ENCODE measurements at places on chromosomes 6 and 20.
A peak's percentile ranks its signal among the peaks of the same experiment; 100 is the strongest.

DNA sequence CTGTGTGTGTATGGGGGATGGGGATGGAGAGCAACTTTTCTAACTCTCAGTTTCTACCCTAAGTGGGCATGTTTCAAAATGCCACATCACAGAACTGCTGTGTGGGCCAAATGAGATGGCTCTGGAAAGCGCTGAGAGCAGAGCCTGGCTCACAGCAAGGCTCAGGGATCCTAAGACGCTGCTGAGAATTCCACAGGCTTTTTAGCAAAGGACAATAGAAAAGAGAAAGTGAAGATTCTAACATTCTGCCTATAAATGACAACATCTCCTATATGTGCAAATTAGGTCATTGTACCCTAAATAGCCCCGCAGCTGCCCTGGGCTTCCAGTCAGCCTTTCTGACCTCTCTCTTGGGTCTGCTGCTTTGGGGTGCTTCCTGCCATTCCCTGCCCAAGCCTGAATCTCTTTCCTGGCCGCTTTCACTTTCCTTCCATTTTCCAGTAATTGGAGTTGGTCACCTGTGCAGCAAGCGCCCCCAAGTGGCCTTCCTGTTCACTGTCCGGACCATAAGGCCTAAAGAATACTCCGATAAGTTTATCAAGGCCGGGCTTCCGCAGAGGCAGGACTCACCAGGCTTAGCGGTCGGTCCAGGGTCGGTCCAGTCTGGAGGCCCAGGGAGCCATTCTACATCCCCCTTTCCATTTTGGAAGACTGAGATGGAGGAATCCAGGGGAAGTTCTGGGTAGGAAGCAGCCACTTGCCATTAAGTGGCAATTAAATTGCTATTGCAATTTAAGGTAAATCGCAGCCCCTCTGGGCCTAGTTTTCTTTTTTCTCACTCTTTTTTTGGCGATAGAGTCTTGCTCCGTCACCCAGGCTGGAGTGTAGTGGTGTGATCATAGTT is 6.7 kb upstream of the DDR1 start:
- DNase-seq, result peak; percentile 87

GRCh38 chr6:132135409-132135808 is 184.2 kb upstream of the CCN2 start:
- DNase-seq, result no peak

DNA sequence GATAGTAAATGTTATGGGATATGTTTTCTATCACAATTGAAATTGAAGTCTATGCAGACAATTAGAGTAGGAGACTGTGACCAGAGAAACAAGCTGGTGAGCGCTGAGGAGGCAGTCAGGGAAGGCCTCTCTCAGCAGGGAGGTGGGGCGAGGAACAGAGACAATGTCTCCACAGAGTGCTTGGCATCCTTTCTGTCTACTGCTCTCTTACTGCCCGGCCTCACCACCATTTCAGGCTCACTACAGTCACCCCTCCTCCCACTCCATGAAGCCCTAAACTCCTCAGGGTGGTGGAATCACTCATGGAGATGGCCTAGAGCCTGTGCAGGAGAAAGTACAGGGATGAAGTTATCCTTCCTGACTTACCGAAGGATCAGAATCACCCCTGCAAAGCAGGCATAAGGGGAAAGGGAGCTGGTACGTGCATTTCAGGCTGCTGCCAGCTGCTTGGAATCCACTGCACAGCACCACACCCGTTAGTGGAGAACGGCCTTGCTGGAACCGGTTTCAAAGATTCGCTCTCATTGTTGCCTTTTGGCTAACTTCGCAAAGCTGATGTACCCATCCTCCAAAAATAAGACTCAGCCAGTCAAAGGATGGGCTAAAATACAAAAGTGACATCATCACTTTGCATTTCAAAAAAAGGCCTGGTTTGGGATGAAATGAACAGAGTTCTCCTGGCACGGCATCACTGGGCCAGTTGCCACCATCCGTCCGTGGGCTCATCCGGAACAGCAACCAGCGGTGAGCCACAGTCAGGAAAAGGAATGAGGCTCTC is 67.3 kb downstream of the SLC22A23 start:
- no peak for DNase-seq

GRCh38 chr20:63318391-63319163 is 25.6 kb downstream of the COL20A1 start:
- DNase-seq, result no peak

GRCh38 chr20:44135012-44135412 is 52.0 kb downstream of the JPH2 start:
- peak; percentile 6 for DNase-seq

- DNase-seq, result no peak
Measured at GRCh38 chr6:29938746-29939508, 3.4 kb upstream of the HLA-A start.

DNA sequence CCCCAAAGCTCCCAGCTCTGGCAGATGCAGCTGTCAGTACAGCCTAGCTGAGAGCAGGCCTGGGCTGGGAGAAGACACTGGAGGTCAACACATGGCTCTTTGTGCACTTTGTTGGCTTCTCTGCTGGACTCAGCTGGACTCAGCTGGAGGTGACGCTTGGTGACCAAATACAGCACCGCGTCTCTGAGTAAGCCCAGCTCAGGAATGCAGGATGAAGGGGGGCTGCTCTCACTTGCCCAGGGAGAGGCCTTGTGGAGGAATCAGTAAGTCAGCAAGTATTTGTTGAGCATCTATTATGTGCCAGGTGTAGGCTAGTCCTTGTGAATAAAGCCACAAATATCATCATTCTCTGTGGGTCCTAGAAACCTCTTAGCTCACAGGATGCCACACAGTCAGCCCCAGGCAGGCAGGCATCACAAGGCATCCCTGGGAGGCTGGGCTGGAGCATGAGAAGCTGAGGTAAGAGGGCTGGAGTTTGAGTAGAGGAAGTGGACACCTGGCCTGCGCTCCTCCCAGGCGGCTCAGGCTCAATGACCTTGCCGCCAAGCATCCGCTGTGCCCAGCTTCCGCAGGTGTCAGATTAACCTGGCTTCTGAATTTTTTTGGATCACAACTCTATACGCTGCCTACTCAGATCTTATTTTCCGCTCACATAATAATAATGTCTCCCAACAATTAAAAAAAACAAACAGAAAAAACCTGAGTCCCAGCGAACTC is 95.4 kb downstream of the TMEM170B start:
- no peak for DNase-seq

DNA sequence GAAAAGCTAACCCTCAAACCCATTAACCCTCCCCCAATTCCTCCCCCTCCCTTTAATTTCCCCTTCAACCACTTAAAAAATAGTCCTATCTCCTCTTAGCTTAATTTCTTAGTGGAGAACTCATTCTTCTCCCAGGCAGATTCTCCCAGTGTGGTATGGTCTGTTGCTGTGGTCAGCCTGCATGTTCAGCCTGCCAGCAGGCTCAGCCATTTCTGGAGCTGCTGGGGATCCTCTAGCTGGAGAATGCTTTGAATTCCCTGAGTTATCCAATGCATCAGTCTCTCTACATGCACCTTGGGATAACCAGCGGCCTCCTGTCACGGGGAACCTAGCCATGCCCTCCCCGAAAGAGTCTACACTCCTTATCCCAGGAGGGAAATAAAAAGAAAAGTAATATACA is 375.4 kb upstream of the RSPO3 start:
- DNase-seq, result no peak

DNA sequence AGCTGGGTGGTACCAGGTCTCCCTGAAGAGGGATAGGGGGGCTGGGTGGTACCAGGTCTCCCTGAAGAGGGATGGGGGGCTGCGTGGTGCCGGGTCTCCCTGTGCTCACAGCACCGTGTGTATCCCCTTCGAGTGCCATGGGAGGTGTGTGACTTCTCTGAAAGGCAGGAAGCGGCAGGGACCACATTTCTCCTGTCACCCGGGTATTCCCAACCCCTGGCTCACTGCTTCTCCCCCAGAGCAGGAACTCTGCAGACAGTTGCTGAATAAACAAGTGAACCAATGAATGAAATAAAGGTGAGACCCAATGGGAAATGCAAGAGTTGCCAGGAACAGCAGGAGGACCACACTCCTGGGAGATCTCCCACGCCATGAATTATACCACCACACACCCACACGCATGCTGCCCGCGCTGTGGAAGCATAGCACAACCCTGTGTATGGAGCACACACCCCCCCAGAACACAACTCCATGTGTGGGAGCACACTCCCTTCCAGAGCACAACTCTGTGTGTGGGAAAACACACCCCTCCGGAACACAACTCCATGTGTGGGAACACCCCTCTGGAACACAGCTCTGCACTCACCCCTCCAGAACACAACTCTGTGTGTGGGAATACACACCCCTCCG is 50.7 kb downstream of the RNASET2 start:
- no peak for DNase-seq

DNA sequence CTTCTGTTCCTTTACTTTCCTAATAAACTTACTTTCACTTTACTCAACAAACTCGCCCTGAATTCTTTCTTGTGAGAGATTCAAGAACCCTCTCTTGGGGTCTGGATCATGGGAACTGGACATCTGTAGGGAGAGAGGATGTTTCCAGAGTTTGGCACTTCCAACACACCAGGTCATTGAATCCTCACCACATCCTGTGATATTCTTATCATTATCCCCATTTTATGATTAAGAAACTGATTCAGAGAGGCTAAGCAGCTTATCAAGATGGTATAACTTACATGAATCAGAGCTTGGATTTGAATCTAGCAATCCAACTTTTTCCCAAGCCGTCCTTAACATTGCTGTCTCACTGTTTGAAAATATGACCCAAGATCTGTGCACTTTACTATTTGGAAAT is 15.5 kb downstream of the PPIL6 start:
- no peak for DNase-seq

- DNase-seq, result peak; percentile 75
Measured at GRCh38 chr20:25399037-25399430, 8.4 kb upstream of the ABHD12 start.

- no peak for DNase-seq
Measured at GRCh38 chr6:125231133-125231532, 70.6 kb downstream of the HDDC2 start.

DNA sequence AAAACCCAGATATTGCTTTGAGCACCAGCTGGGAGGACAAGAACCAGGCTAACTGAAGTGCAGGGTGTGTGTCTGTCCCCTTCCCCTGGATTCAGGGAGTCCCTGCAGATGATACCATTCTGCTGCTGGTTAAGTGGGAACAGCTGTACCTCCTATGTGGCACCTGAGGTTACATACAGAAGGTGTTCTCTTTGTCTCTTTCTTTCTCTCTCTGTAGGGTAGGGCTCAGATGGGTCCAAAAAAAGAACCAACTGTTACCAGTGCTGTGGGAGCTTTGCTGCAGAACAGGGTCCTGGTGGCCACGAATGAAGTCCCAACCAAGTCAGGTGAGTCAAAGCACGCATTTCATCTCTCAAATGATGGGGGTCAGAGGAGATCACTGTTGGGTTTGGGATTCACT is 38.6 kb downstream of the ZC2HC1B start:
- DNase-seq, result no peak

- no peak for DNase-seq
Measured at GRCh38 chr6:44475417-44475778, 87.9 kb downstream of the CDC5L start.

GRCh38 chr6:48099713-48100587 is 11.0 kb downstream of the PTCHD4 start:
- no peak for DNase-seq

DNA sequence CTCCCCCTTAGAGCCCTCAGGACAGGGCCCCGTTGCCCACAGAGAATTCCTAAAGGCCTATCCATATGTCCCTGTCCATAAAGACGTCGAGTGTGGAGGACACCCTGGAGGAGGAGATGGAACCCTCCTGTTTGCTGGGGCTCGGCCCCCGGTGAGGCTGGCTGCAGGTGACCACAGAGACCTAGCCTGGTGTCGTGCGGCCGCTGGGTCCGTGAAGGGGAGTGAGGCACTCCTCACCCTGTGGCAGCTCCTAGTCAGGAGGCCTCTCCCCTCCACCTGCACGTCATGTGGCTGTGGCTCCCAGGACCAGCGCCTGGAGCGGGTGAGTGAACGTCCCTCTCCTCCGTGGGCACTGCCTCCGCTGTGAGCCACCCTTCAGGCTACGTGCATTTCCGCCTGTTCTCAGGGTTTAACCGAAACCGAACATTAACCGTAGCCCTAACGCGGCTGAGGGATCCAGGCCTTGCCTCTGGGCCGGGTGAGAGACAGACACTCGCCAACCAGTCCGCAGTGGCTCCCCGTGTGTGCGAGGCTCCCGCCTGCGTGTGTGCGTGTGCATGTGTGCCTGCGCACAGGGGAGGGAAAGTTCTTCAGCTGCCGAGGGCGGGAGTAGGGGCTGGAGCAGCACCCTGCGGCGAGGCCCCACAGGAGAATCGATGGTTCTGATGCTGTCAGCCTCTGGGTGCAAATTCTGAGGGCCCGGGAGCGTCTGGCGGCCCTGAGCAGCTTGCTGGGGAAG is 5.9 kb upstream of the TCEA2 start:
- no peak for DNase-seq

GRCh38 chr6:158507174-158507573 is 52.7 kb upstream of the TMEM181 start:
- no peak for DNase-seq

GRCh38 chr20:38893056-38893564 is 33.1 kb upstream of the FAM83D start:
- no peak for DNase-seq

GRCh38 chr6:37934276-37934675 is 114.7 kb downstream of the ZFAND3 start:
- no peak for DNase-seq

- peak; percentile 69 for DNase-seq
Measured at GRCh38 chr20:35680452-35681183, 15.9 kb upstream of the CPNE1 start.

DNA sequence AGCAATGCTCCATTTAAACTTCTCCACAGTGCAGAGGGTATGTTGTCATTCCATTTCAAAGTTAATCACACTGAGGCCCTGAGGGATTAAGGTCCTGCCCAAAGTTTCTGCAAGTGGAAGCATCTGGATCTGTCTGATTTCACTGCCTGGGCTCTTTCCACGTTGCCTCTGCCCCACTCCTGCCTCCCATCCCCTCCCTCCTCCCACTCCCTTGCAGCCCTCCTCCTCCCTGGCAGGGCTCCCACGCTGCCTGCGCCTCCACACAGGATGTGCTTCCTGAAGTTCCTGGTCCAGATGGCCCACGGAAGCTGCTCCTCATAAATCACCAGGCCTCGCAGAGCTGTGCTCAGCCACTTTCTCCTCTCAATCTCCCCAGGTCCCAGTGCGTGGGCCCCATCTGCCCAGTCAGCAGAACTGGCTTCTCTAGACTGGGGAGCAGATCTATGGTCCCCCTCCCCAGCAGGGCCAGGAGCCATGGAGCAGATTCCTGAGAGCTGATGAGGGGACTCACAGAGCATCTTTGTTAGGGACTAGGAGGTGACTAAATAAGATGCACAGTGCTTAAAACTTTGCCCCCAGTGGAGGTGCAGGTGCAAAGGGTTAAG is 65.4 kb upstream of the MAFB start:
- DNase-seq, result no peak
